Activated CD8-positive, alpha-beta memory T cell treated with anti-CD3 and anti-CD28 coated beads, Interleukin-2, amount 50 U/mL, for 48 hours (primary cell): ENCODE measurements at places on chromosomes 3 and 15.

DNA sequence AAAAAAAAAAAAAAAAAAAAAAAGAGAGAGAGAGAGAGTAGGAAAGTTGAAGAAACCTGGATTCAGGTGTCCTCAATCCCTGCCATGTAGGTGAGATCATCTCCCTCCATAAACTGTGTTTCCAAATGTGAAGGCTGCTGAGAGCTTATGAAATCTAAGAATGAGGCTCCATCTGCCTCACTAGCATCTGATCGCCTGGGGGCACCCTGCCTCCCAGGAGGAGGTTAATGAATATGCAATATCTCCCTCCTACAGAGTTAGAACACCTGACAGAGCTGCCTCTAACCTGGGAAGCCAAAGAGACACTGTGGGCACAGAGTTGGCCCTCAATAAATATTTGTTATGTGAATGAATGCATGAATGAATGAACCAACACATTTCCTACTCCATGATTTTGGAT is 23.8 kb upstream of the ZNF148 start:
- no peak for DNase-seq

DNA sequence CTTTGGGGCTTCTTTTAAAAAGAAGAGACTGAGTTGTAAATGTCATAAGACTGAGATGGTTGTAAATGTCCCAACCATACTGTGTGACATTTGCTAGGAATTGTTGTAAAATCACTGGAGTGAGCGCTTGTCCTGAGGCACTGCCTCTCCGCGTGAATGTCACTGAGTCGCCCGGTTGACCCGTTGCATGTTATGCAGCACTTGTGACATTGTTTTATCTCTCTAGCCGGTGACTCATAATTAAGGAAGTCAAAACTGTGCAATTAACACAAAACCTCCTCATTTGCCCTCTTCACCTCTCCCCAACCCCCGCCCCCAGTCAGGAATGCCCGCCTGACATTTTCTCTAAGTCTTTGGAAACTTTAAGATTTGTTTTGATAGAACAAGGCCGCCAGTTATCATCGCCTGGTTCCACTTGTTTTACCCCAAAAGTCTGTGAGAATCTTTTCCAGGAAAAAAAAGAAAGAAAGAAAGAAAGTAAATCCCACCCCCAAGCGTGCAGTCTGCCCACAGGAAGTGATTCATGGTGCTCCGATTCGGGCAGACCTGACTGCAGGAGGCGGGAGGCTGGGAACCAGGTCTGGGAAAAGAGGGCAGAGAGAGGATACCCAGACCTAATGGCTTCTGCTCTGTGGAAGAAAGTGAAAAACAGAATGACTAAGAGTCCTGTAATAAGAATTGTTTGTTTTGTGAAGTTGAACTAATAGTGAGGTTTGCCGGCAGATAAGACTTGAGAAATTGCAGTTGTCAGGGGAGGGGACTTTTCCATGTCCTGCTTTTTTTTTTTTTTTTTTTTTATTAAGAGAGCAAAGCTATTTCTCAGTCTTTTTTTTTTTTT is 84.8 kb downstream of the SMAD3 start:
- DNase-seq = no peak

DNA sequence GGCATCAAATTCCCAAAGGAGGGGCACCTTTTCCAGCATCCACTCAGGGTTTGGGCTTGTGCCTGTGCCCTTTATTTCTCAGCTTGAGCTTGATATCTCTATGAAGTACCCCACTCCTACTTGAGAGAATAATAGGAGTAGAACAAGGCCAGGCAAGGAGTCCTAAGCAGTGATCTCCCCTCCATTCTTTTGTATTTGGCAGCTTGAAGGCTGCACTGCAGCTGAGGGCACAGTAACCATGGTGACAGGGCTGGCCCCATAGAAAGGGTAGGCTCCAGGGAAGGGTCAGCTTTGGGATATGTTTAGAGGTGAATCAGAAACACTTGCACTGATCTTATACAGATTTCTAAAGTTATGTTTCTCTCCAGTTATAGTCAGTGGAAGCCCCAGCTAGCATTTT is 145.4 kb upstream of the SLC24A5 start:
- DNase-seq = no peak

GRCh38 chr3:168034152-168034928 is 61.4 kb downstream of the GOLIM4 start:
- DNase-seq = no peak

DNA sequence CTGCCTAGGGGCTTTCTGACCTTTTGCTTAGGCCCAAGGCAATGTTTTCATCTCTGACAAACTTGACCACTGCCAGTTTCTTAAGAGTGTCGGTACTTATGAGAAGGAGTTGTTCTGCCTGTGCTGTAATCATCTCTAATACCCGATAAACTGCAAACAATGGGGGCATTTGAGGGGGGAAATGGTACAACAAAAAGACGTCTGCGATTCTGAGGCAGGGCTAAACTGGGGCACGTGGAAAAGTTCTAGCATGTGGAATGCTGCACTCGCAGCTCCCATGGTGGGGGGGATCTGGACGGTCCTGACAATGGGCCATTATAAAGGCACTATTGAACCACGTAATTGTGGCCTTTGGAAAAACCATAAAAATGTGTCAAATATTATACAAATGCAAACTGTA is 73.1 kb upstream of the SAMMSON start:
- no peak for DNase-seq

GRCh38 chr15:76107169-76107568 is 47.4 kb downstream of the TMEM266 start:
- DNase-seq = no peak

DNA sequence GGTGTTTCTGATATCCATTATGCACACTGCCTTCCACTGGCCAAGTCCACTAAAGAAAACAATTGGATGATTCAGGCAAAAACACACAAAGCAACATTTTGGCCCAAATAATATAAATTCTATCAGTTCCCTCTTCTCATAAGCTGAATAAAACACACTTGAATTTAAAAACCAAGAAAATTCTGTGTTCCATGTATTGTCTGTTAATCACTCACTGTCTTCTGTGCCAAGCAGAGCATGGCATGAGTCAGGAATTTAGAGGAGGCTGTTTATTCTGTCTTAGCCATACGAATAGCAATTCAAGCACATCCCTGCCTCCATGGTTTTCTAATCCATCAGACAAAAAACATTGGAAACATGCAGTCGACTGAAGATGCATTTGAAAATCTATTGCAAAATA is 215.6 kb upstream of the UMPS start:
- no peak for DNase-seq
